ENCODE measurements at places on chromosomes 5 and 9.

GRCh38 chr5:62587737-62588136 is 9.1 kb downstream of the LRRC70 start:
- DNase-seq, result no peak

GRCh38 chr9:135088348-135088978 is 995 bp downstream of the OLFM1 start:
- DNase-seq, result no peak

DNA sequence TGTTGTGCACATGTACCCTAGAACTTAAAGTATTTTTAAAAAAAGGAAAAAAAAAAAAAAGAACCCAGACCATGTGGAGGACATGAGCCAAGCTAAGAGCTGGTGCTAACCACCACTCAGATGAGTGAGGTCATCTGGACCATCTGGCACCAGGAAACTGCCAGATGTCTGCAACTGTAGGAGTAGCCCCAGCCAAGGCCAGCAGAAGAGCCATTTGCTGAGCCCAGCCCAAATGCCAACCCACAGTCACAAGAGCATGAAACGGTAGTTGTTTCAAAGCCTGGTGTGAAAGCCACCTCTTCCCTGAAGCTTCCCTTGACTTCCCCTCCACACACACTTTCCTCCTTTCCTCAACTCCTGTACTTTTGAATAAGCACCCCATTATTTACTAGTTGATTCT is 69.2 kb upstream of the FCN1 start:
- no peak for DNase-seq

- DNase-seq, result no peak
Measured at GRCh38 chr5:56455417-56455816, 222.3 kb upstream of the ANKRD55 start.

- DNase-seq, result no peak
Measured at GRCh38 chr5:64680289-64680688, 10.0 kb upstream of the SHISAL2B start.

DNA sequence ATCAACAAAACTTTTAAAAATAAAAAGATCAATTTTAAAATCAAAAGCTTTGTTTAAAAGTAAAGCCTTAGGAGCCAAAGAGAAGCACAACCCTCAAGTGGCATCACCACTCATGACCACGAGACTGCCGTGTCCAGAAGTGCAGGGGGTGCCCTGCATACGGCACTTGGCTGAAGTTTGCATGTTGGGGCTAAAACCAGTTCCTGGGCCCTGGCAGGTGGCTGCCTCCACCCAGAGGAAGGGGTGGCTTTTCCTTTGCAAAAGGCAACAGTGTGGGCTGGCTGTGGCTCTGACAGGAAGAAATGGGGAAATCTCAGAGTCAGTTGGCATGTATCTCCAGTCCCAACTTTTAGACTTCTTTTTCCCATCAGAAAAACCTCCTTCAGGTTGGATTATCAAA is 15.3 kb downstream of the TRMO start:
- no peak for DNase-seq

DNA sequence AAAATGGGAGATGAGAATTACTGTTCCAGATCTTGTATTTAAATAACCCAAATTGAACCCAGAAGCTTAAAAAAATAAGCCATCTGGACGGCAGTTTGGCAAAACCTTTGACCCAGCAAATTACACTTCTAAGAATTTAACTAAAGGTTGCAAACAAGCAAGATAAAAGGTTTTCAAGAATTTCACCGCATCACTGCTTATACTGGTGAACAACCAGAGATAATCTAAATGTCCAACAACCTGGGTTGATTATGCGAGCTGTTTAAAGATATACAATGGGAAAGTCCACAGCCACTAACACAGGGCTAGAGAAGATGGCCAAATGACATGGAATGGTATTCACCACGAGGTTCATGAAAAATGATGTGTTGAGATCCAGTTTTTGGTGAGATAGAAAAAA is 149.3 kb downstream of the GNAQ start:
- no peak for DNase-seq

DNA sequence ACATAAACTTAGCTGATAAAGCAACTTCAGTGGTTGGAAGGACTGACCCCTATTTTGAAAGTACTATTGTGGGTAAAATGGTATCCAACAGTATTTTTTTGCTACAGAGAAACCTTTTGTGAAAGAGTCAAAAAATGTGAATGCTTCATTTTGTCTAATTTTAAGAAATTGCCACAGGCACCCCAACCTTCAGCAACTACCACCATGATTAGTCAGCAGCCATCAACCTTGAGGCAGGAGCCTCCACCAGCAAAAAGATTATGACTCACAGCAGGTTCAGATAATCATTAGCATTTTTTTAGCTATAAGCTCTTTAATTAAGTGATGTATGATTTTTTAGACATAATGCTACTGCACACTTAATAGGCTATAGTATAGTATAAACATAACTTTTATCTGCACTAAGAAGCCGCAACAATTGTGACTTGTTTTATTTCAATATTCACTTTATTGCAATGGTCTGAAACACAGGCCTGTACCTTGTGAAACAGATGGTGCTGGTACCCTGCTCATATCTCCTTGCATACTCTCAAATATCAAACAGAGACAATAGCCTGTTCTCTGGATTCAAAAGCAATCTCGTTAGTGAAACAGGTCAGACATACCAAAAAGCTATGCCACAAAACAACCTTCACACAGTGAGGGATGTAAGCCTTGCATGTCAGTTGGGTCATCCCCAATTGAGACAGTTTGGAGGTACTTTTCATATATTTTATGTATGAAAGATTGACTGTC is 261.2 kb upstream of the FAM174A start:
- DNase-seq, result no peak

- no peak for DNase-seq
Measured at GRCh38 chr5:9192266-9192665, 353.6 kb downstream of the SEMA5A start.

GRCh38 chr5:56632199-56632598 is 183.2 kb upstream of the MAP3K1 start:
- DNase-seq, result no peak

GRCh38 chr9:113592876-113593575 is 129.5 kb downstream of the RGS3 start:
- DNase-seq, result no peak

- no peak for DNase-seq
Measured at GRCh38 chr5:74833537-74834266, 32.5 kb downstream of the FAM169A start.

DNA sequence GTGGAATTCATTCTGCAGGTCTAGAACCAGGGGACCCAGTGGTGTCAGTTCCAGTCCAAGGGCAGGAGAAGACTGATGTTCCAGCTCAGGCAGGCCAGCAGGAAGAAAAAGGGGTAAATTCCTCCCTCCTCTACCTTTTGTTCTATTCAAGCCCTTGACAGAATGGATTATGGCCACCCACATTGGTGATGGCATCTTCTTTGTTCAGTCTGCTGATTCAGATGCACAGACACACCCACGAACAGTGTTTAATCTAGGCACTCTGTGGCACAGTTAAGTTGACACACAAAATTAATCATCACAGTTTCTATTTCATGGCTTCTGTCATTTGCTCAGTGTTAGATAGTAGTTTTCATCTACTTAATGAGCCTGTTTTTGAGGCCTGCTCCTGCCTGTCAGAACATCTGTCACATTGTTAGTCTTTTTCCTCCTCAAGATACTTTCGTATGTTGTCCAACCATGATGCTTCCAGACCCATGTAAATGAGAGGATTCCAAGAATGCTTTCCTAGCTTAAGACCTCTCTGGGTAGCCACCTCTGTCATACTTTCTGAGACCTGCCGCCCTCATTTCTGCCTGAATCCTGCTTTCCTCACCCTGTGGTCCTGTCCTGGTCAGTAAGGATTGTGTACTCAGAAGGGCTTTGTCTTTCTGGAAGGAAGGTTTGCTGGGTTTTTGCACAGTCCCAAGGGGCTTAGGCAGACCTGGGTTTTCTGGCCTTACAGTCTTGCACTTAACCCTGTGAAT is 72.5 kb downstream of the SPIN1 start:
- no peak for DNase-seq

DNA sequence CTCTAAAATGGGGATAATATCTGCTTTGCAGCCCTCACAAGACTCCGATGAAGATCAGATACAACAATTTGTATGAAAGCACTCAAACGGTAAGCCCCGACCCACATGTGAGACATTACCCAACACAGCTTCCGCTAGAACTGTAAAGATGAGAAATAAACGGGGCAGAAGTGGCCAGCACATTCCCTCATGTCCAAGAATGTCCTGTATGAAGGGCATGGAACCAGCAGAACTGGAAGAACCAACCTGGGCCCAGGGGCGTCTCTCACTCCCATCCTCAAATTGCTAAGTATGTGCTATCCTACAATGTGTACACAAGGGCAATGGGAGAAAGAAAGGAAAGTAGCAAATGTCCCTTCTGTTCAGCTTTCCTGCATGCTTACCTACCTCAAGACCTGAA is 33.0 kb downstream of the CCDC125 start:
- DNase-seq, result no peak

DNA sequence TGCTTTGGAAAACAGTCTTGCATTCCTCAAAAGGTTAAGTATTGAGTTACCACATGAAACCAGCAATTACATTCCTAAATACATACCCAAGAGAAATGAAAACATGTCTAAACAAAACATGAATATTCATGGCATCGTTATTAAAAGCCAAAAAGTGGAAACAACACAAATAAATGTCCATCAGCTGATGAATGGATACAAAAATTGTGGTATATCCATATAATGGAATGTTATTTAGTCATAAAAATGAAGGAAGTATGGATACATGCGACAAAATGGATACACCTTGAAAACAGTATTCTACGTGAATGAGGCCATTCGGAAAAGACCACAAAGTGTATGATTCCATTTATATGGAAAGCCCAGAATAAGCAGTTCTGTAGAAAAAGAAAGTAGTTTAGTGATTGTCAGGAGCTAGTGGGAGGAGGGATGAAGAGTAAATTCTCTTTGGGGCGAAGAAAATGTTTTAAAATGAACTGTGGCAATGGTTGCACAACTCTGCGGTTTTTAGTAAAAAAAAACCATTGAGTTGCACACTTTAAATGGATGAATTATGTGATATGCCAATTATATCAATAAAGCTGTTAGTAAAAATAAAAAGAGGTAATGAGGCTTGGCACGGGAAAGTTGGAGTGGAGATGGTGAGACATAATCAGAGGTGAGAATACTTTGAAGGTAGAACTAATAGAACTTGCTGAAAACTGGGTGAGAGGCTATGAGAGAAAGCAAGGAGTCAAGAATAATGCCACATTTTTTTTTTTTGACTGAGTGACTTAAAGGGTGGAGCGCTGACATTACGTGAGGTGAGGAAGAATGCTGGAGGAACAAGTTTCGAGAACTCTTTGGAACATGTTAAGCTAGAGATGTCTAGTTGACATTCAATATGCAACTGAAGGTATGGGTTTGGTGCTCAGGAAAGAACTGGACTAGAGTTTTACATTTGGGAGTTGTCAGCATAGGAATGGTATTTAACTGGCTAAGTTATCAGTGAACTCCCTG is 194.9 kb upstream of the ZNF608 start:
- DNase-seq, result no peak

DNA sequence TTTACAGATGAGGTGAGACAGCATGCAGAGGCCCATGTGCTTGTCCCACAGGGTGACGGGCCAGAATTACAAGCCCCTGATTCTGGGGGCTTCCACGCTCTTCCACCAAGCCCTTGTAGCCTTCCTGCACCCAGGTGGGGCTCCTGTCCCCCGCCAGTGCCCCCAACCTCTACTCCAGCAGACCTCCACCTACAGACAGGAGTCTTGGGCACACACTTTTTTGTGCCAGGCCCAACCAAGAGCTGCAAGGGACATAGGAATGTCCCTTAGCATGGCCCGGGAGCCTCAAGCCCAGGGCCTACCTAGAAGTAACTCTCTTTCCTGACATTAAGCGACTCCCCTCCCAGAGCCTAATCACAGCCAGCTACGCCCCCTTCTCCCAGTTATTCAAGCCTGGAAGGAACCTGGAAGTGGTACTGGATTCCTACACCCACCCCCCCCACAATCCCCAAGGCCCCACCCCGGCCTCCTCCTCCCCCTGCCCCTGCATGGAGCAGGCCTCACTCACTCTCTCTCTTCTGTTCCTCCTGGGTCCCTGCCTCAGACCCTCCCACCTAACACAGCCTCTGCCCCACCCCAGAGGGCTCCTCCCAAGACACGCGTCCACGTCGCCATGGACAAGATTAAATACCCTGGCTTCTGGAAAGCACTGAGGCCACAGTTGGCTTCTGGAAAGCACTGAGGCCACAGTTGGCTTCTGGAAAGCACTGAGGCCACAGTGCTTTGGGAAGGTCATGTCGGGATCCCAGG is 30.5 kb downstream of the ADAMTS2 start:
- no peak for DNase-seq

DNA sequence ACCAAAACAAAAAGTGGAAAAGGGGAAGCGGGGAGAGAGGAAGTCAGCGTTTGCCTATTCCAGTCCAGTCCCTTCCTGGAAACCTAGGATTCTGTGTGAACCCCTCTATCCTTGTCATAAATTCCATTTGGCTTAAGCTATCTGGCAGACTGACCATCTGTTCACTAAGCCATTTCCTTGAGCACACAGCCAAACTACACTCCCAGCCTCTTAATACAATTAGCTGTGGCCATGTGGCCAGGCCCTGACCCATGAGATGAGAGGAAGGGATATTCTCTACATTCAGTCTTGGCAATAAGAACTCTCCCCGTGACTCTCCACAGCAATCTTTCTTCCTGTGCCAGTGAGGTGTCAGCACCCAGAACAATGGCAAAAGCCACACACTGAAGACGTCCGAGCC is 424.8 kb downstream of the TLE1 start:
- DNase-seq, result no peak

- no peak for DNase-seq
Measured at GRCh38 chr5:72255237-72255636, 64.8 kb downstream of the MRPS27 start.

DNA sequence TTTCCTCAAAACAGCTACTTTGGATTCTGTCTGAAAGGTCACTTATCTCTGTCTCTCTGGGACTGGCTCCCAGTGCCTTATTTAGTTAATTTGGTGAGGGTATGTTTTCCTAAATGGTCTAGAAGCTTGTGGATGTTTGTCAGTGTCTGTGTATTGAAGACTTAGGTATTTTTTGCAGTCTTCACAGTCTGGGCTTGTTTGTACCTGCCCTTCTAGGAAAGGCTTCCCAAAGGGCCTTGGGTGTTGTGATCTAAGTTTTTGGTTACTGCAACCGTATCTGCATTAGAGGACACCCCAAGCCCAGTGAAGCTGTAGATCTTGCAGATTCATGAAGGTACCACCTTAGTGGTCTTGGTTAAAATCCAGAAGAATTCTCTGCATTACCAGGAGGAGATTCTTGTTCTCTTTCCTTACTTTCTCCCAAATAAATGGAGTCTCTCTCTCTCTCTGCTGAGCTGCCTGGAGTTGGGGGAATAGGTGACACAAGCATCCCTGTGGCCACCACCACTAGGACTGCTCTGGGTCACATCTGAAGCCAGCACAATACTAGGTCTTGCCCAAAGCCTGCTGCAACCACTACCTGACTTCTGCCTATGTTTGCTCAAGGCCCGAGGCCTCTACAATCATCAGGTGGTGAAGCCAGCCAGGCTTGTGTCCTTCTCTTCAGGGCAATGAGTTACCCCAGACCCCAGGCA is 17.8 kb upstream of the CCNB1 start:
- no peak for DNase-seq

GRCh38 chr9:68974431-68974830 is 39.5 kb downstream of the PRKACG start:
- no peak for DNase-seq
